Stimulated activated CD8-positive, alpha-beta memory T cell treated with anti-CD3 and anti-CD28 coated beads, Interleukin-4, amount 100 ng/mL, for 1 hour (primary cell): ENCODE measurements at places on chromosomes 13 and 19.
A peak's percentile ranks its signal among the peaks of the same experiment; 100 is the strongest.

DNA sequence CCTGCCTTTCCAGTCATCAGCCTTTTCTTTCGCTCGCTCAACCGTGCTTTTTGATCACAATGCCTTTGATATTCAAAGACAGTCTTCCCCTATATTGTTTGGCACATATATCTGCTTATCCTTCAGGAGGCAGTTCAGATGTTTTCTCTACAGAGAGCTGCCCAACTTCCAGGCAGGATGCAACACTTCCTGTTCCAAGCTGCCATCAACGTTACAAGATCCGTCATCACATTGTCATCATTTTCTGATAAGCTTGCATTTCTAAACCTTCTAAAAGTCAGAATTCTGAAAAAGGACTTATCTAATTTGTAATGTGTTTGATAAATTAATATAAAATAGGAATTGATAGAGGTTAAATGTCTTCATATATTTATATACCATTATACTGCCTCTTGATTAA, 574.2 kb downstream of the TBC1D4 start:
- no peak for DNase-seq

GRCh38 chr13:23468811-23469210, 35.3 kb upstream of the SACS start:
- DNase-seq: no peak

GRCh38 chr13:85500696-85501256, 298.4 kb downstream of the SLITRK6 start:
- no peak for DNase-seq

GRCh38 chr19:51458899-51459505, 748 bp upstream of the SIGLEC8 start:
- DNase-seq: no peak

- no peak for DNase-seq
Measured at GRCh38 chr13:73138276-73138637, 79.5 kb downstream of the KLF5 start.

GRCh38 chr19:2096034-2096479, at the start of gene MOB3A:
MOB3A (minus strand) TSS chr19:2096326; CDS start chr19:2078560, 17,766 bp downstream.
- DNase-seq: peak; percentile 78

DNA sequence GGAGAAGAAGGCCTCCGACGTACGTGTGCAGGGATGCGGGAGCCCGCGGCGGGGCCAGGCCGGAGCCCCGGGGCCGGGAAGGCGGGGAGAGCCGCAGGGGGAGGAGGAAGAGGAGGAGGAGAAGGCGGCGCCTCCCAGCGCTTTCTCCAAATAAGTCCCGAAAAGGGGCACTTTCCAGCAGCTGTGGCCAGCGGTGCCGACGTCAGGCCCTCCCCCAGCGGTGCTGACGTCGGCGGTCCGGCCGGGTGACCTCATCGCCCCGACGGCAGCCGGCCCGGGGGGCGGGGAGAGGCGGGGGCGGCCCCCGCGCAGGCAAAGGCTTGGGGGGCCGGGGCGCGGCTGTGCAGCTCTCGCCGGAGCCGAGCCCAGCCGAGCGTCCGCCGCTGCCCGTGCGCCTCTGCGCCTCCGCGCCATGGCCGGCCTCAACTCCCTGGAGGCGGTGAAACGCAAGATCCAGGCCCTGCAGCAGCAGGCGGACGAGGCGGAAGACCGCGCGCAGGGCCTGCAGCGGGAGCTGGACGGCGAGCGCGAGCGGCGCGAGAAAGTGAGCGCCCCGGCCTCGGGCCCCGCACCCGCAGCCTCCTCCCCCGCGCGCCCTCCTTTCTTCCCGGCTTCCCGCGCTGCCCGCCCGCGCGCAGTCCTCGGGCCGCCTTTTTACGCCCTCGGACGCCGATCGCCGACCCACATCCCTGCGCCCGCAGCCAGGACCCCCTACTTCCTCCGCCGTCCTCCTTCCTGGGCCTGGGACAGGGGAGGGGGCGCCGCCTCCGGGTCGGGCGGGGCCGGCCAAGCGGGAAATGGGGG, at the start of gene TPM4:
TSS of gene TPM4 (plus strand) at position 342 of the 804 bp plus-strand sequence. CDS start at position 413, 71 bp downstream.
- DNase-seq: peak; percentile 52

- no peak for DNase-seq
Measured at GRCh38 chr19:56167064-56167578, 8.7 kb upstream of the GALP start.
